ENCODE measurements at places on chromosomes 7 and 10.

DNA sequence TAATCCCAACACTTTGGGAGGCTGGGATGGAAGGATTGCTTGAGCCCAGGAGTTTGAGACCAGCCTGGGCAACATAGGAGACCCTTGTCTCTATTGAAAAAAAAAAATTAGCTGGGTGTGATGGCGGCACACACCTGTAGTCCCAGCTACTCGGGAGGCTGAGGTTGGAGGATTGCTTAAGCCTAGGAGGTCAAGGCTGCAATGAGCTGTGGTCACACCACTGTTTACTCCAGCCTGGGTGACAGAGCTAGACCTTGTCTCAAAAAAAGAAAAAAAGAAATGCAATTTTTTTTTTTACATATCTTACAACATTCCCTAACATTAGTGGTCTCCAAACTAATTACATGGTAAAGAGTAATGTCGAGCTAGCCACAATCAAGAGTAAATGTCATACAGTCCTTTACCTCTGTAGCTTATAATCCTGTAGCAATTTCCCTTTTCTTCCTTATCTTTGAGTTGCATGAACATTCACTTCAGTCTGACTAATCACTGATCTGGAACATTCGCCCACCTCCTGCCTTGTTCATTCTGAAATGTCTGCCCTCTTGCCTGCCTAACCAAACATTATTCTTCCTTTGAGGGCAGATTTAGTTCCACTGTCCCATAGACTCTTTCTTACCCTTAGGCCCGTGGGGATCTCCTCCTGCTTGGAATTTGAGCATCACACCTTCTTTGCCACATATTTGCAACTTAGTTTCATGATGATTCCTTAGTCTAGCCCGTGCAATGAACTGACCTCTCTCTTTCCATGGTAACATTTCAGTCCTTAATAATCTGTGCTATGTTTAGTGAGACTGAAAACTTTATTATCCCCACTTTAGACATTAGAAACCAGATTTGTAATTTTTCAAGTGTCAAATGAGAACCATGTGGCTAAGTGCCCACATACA is 4.8 kb upstream of the VCL start:
- DNase-seq: no peak

DNA sequence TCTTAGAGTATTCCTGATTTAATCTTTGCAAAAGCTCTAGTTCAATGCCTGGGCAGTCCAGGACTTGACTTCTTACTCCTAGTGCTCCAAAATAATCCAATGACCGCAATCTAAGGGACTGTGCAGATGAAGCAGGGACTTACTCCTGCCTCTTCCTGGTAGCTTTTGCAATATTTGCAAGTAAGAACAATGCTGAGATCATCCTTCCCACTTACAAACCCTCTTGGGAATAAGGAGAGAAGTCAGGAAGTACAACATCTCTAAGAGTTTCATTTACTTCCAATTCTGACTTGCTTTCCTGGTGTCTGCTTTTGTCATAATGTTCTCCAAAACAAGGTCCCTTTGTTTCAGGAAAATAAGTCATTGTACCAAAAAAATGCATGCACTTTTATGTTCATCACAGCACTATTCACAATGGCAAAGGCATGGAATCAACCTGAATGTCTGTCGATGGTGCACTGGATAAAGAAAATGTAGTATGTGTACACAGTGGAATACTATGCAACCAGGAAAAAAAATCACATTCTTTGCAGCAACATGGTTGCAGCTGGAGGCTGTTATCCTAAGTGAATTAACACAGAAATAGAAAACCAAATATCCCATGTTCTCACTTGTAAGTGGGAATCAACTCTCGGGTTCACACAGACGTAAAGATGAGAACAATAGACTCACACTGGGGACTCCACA is 7.1 kb upstream of the KCNMA1 start:
- DNase-seq: no peak

- no peak for DNase-seq
These were observed 131.6 kb downstream of the NRBF2 start for GRCh38 chr10:63264617-63265221.

DNA sequence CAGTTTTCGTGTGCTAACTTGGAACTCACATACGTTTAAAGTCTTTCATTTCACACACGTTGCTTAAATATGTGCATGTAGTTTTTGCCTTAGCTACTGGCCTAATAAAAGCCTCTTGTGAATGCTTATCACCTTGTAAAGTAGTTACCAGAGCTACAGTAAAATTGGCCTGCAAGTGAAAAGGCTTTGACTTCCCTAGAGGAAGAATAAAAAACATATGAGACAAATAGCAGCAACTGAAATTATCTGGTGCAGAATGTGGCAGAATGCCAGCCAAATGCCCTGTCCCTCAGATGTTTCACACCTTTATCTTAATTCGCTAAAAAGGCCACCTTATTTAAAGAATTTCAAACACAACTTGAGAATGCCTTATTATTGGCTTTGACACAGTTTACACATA is 28.1 kb upstream of the RPA3 start:
- DNase-seq: no peak

DNA sequence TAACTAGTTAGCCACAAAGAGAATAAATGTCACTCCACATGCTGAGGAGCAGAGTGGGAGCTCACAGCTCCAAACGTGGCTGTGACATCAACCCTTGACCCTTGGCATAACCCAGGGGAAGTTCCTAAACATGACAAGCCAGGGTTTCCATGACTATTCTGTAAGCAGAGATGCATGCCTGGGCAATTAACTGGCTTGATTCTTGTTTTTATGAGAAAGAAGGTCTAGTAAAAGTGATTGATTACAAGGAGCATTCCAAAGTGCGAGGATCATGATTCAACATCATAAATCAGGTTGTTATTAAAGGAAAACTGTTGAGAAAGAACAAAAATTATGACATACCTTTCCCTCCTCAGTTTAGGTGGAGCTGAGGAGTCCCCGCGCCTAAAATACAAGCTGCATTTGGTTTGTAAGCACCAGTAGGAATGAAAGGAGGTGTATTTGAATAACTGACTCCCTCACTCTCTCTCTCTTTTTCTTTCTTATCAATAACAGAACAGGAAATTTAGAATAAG is 108.4 kb downstream of the SFMBT2 start:
- DNase-seq: no peak

GRCh38 chr10:5616836-5617235 is 49.6 kb downstream of the ASB13 start:
- no peak for DNase-seq

GRCh38 chr7:92671505-92672169 is 81.4 kb upstream of the FAM133B start:
- DNase-seq: no peak

GRCh38 chr10:65798133-65798532 is 1127.7 kb upstream of the LRRTM3 start:
- DNase-seq: no peak

DNA sequence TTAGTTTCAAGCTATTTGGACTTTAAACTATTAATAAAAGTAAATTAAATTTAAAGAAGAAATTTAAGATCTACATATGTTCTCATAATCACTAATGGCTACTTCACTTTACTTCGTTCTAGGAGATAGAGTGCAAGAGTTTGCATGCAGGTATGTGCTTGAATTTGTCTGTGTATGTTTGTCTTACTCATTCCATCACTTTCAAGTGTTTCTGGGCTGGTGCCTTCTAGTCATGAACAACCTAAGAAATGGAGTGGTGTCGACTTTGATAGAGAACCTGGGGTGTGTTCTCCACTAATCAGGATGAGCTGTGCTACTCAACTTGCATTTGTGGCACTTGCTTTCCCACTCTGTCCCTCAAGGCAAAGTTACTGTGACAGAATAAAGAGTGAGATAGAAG is 169.9 kb downstream of the KCND2 start:
- no peak for DNase-seq

- no peak for DNase-seq
These were observed 7.0 kb upstream of the CD36 start for GRCh38 chr7:80631421-80631820.

- no peak for DNase-seq
These were observed 35.2 kb downstream of the ZNF487 start for GRCh38 chr10:43471935-43472720.

GRCh38 chr7:81719865-81720264 is 50.0 kb downstream of the HGF start:
- no peak for DNase-seq

DNA sequence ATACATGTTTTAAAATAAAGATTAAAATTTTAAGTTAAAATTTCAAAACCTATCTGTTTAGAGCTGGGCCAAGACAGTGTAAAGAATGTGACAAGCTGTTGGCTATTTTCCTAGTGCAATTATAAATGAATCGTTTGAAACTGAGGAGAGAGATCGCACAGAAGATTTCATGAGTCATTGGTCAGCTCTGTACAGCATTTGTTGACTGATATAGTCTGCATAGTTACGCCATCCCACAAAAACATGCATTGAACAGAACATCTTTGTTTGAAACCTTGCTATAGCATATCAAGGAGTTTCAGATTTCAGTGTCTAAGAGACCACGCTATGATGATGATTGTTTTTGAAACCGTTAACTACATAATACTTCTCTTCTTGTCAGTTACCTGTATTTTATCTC is 1.3 kb upstream of the C10orf67 start:
- no peak for DNase-seq

DNA sequence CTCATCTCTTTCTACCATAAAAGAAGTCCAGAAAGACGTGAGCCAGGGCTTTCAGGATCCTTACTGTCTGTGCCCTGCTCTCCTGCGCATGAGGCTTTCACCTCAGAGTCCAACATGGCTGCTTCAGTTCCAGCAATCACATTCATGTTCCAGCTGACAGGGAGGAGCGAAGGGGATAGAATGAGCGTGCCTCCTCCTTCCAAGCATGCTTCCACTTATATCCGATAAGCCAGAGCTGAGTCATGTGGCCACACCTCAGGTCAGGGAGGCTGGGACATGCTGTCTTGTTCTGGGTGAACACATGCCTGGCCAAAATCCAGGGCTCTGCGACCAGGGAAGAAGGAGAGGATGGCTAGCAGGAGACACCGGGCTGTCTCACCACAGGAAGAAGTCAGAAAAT is 248.2 kb downstream of the SKAP2 start:
- no peak for DNase-seq

- no peak for DNase-seq
These were observed 39.0 kb downstream of the PPP1R3C start for GRCh38 chr10:91593834-91594233.

All from CD4-positive, CD25-positive, alpha-beta regulatory T cell (primary cell).